ENCODE measurements at places on chromosomes 12 and 14.

DNA sequence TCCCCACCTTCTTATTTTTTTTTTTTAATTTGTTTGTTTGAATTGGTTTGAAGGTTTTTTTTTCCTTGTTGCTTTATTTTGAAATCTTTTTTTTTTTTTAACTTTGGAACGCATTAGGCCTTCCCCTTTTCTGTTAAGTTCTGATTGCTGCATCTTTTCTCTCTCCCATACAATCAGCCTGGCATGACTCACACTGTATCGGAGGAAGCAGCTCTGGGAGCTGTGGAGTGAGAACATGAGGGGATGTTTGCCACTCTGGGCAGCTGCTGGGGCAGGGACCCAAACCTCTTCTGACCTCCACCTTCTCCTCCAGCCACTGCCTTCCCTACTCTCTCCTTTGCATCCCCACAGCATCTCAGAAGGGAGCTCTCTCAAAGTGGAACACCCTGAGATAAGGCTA, 160.3 kb upstream of the FKBP4 start:
- DNase-seq: no peak

GRCh38 chr12:59657266-59657665, 61.4 kb downstream of the SLC16A7 start:
- no peak for DNase-seq

DNA sequence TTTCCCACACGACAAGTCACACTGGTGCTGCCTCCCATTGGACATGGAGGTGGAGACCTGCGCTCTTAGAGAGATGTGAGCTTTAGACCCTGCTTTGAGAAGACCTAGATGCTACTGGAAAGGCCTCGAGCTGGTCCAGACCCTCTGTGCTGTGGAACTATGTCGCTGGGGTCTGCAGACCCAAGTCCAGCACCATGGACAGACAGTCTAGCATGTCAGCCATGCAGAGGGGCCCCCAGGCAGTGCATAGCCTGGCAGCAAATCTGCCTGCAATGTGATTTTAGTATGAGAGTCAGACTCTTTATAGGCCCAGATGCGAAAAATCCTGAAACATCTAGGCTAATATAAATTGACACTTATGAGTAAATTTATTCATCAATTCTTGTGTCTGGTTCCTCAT, 141.5 kb downstream of the NTF3 start:
- DNase-seq: no peak

GRCh38 chr12:17982556-17982955, 107.4 kb downstream of the RERGL start:
- no peak for DNase-seq

All from RCC 7860 (cell line).